NAMALWA (cell line): ENCODE measurements at places on chromosomes 16 and 17.

DNA sequence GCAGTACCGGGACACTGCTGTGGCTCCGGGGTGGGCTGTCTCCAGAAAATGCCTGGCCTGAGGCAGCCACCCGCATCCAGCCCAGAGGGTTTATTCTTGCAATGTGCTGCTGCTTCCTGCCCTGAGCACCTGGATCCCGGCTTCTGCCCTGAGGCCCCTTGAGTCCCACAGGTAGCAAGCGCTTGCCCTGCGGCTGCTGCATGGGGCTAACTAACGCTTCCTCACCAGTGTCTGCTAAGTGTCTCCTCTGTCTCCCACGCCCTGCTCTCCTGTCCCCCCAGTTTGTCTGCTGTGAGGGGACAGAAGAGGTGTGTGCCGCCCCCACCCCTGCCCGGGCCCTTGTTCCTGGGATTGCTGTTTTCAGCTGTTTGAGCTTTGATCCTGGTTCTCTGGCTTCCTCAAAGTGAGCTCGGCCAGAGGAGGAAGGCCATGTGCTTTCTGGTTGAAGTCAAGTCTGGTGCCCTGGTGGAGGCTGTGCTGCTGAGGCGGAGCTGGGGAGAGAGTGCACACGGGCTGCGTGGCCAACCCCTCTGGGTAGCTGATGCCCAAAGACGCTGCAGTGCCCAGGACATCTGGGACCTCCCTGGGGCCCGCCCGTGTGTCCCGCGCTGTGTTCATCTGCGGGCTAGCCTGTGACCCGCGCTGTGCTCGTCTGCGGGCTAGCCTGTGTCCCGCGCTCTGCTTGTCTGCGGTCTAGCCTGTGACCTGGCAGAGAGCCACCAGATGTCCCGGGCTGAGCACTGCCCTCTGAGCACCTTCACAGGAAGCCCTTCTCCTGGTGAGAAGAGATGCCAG lies 12.9 kb downstream of the STH start:
- DNase-seq = no peak

DNA sequence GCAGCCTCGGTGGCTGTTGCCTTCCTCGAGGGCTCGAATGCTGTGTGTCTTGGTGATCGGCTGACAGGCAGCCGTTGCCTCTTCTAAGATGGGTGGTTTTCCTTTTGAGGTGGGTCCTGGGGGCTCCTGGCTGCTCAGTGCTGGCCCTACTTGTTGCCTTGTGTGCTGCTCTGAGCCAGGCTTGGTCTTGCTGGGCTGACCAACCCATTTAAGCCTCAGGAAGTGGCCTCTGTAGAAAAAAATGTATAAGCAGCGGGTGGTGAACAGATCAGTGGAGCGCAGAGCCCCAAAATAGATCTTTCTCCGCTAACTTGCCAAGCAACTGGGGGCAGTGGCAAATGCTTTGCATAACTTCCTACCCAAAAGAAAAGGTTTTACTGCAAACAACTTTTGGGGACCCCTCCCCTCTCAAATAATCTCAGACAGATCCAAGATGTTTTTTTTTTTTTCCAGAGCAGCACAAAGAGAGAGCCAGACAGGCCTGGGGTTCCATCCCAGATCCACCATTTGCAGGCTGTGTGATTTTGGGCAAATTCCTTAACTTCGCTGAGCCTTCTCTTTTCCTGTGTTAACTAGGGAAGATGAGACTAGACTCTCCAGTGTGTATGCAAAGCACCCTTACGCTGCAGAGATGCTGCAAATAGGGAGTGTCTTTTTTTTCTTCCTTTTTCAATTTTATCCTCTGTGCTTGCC lies 42.5 kb downstream of the PLCG2 start:
- DNase-seq = peak; percentile 94

DNA sequence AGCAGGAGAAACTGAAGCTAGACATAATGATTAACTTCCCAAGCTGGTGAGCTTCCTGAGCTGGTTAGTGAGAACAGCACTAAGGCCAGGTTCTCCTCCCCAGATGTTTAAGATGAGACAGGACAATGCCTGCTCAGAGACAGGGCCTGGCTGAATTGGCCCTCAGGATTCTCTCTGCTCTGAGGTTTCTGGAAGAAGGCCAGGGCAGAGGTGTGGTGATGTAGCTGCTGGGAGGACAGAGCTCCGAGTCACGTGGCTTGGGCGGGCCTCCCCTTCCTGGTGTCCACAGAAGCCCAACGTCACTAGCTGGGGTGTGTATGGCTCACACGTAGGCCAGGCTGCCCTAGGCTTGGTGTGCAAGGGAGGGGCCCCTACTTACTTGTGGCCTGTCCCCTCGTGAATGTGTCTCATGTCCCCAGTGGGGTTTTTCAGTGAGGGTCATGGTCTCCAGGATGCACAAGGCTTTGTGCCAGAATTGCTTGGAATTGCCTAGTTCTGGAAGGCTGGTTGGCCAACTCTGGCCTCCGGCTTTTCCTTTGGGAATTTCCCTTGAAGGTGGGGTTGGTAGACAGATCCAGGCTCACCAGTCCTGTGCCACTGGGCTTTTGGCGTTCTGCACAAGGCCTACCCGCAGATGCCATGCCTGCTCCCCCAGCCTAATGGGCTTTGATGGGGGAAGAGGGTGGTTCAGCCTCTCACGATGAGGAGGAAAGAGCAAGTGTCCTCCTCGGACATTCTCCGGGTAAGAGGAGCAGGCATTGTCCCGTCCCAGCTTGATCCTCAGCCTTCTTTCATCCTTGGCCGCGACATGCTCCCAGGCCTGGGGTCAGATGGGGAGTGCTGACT lies 3.4 kb downstream of the NOD2 start:
- no peak for DNase-seq

DNA sequence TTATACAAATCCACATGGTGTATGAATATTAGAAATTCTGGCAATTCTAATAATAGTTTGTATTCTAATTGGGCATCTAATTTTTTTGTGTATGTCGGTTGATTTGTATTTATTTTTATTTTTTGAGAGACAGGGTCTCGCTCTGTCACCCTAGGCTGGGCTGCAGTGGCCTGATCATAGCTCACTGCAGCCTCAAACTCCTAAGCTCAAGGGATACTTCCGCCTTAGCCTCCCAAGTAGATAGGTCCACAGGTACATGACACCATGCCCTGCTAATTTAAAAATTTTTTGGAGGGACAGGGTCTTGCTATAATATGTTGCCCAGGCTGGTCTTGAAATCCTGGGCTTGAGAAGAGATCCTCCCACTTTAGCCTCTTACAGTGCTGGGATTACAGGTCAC lies 104.6 kb downstream of the TRIM37 start:
- DNase-seq = peak; percentile 30

DNA sequence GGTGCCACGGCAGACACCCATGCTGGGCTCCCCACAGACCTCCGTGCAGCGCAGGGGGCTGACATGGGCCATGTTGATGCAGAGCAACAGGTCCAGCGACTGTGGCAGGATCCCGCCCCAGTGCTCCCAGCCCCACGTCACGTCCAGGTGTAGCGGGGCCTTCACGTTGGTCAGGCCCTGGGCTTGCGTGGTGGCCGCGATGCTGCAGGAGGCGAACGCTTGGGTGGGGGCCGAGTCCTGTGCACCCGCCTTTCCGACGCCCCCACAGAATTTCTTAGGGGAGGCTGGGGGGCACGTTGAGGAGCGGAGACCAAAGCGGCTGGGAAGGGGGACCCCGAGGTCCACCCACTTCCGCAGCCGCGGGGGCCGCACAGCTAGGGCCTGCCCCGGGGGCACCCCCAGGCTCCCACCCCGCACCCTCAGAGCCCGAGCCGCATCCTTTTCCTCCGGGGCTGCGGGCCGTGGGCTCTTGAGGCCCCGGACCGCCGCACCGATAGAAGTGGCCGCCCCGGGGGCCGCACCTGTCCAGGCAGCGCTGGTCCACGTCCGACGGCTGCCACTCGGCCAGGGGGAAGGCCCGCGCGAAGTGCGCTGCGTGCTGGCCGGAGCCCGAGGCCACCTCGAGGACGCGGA lies 416 bp downstream of the METTL26 start:
- no peak for DNase-seq

GRCh38 chr17:83030432-83030831 lies 49.0 kb upstream of the METRNL start:
- DNase-seq = no peak

DNA sequence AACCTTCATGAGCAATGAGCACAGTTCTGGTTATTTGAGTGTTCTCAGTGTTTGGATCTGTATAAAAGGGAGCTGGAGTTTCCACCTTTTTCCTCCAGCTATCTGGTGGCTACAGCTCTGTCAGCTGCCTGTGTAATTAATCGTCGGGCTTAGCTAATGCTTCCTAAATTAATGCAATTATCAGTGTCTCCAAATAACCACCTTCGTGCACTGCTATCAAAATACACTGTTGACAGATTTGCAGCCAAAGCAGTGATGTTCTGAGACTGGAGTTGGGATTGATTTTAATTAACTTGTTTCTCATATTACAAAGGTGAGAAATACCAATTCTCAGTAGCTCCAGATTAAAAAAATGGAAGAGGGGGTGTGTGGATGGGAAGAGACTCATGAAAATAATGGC lies 325.8 kb downstream of the CBLN1 start:
- no peak for DNase-seq

- no peak for DNase-seq
Observed at GRCh38 chr17:78893684-78894083, 9.3 kb downstream of the CEP295NL start.

DNA sequence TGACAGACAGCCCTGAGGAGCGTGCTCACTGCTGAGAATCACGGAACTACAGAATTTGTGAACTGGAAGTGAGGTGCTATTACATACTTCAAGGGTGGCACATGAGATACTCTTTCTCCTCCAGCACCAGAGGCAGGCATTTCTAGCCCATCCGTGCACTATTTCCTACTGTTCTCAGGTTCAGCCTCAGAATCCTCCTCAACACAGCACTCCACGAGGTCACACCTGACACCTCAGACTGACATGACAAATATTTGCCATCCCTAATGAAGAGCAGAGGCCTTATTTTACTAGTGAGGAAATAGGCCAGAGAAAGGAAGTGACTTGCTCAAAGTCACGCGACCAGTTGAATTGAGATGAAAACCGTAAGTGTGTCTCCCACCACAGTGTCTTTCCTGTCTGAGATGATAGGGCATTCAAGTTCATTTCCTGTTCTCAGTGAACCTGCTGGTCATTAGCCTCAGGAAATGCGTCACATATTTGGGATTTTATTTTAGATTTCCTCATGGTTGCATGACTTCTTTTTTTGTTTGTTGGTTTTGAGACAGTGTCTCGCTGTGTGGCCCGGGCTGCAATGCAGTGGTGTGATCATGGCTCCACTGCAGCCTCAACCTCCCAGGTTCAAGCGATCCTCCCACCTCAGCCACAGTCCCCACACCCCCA lies 23.6 kb downstream of the SEZ6 start:
- peak; percentile 76 for DNase-seq
